Suppressor macrophage treated with lipopolysaccharide for 4 hours (primary cell): ENCODE measurements at places on chromosomes 4 and X.

GRCh38 chr4:2570551-2571222 lies 34.2 kb downstream of the FAM193A start:
- peak; percentile 69 for DNase-seq

DNA sequence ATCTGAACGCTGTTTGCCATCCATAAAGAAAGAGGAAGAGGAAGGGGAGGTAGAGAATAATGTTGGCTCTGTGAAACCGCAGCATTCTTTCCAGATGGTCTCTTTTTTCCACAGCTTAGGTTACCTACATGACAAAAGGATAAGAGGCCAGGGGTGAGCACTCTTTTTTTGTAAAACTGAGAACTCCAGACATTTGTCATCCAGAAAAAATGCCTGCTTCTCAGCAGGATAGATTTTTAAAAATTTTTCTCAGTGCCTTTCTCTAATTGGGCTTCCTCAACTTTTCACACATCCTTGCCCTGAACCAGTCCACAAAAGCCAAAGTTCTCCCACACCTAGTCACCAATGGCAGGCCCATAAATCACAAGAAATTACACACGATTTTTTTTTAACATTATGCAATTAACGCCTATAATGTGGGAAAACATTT lies 158.1 kb upstream of the TENM3 start:
- DNase-seq = no peak

GRCh38 chr4:35163168-35163567 lies 1081.1 kb downstream of the ARAP2 start:
- no peak for DNase-seq

DNA sequence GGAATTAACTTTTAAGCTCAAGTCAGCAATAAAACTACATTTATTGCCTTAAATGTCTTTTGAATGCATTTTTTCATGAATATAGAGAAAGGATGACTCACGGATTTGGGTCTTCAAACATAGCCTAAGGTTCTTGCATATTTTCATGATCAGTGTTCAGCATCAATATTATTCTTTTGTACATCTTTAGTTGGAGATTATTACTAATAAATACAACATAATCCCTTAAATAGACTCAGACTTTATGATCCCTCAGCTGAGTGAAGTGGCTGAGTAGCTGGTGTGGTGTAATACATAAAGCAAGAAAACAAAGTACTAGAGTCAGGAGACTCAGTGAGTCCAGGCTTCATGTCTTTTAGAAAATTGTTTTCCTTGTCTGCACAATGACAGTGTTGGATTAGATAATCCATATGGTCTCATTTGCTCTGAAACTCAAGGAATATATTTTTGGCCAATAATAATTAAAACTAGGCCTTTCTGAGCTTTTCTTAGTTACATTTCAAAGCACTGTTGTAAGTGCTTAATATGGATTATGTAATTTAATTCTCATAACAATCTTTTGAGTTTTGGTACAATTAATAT lies 78.3 kb upstream of the UNC5C start:
- no peak for DNase-seq

DNA sequence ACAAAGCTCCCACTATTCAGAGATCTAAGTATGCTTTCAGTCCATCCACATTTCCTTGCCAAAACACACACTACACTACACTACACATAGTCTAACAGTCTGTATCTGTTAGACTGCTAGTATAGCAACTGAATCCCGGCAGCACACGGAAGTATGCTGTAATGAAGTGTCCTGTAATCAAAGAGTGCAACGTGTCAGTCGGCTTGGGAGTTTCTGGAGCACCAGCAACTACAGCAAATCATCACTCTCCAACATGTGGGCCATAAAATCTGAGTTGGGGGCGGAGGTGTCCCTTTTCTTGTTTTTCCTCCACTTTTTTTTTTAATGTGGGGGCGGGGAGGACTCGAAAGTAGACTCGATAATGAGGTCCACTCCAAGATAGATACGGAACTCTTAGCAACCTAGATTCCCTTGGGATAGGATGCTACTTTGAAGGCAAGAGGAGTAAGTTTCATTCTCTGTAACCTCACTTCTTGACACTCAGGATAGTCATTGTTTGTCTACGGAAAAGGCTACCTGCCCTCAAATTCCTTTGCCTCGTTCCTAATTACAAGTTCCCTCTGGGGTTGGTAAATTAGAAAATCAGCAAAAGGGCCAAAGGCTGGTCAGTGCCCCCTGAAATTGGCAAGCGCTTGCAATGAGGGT lies 722 bp downstream of the SLC10A7 start:
- DNase-seq = peak; percentile 63

DNA sequence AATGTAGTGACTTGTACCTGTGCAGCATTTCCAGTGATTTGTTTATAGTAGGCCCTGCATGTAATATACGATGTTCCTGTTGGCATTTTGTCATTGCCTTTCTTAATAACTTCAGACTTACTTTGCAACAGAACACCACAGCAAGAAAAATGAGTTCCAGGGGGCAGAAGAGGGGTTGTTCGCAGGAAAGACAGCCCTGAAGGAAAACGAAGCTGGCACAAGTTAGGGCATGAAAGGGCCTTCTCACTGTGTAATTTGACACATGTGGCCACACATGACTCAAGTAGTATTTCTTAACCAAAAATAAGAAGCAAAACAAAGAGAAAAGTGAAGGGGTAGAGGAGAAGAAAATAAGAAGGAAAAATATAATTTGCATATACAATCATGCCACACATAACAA lies 265.8 kb upstream of the SMIM31 start:
- no peak for DNase-seq

DNA sequence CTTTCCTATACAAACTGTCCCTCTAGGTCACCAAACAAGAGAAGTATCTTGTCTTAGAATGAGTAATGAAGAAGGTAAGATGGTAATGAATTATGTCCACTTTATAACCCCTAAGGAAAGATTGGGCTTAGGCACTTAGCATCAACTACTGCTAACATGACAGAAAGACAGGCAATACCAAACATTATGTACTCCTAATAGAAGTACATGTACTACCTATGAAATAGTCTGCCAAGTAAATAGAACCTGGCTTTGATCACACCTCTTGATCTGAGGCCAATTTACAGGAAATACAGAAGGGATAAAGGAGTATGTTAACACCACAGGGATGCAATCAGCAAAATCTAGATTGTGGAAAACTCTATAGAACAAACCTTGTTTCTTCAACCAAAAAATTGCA lies 14.1 kb upstream of the PCYT1B start:
- no peak for DNase-seq

- DNase-seq = no peak
Observed at GRCh38 chr4:99649208-99649607, 8.4 kb downstream of the C4orf54 start.

DNA sequence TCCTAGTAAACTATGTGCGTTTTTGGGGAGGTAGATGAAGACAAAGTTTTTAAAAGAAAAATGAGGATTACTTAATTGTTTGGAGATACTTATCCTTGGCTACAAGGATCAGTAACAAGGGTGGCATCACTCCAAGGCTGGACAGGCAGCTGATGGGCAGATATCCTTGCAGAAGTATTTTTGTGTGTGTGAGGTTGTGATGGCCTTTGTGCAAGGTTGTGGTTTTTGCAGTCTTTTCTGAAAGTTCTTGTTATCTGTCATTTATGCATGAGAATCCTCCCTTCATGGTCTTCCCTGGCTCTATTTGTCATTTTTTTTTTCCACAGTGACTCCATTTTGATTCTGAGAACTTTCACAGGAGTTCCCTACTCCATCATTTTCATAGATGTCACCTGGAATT lies 96.0 kb upstream of the C1GALT1C1 start:
- DNase-seq = no peak

DNA sequence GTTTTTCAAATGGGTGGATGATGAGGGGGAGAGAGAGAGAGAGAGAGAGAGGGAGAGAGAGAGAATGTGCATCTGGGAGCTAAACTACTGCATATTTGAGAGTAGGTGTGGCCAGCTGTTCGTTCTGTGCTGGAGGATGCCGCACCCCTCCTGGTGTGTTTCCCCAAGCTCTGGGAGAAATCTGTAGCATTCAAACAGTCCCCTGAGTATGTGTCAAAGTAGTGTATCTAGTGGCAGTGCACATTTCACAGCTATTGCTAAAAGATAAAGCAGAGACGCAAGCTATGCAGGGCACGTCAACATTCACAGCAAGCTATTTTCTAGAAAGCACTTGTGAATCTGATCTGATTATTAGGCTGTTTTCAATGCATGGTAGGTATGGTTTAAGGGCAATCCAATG lies 83.5 kb upstream of the LIMCH1 start:
- DNase-seq = no peak

DNA sequence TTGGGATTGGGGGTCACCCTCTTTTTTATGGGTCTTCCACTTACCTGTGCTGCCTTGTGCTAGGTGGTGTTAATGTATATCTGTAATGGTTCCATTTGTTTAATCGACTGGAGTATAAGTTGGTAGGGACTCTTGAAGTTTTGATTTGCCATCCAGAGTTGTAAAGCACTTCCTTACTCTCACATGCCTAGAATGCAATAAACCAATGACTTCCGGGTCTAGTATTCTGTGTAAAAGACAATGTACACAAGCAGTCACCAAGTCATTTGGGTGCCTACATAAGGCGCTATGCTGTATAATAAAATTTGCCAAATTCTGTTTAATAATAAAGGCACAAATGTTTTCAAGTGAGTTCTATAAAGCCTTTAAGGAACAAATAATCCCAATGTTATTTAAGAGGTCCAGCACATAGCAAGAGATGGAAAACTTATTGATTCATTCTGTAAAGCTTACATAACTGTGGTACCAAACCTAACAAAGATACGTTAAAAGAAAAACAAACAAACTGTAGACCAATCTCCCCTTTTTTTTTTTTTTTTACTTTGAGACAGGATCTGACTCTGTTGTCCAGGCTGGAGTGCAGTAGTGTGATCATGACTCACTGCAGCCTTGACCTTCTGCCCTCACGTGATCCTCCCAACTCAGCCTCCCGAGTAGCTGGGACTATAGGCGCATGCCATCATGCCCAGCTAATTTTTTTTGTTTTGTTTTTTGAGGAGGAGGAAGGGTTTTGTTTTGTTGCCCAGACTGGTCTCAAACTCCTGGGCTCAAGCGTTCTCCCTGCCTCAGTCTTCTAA lies 41.5 kb upstream of the HPRT1 start:
- DNase-seq = no peak

GRCh38 chr4:18057821-18058533 lies 36.4 kb upstream of the LCORL start:
- no peak for DNase-seq

DNA sequence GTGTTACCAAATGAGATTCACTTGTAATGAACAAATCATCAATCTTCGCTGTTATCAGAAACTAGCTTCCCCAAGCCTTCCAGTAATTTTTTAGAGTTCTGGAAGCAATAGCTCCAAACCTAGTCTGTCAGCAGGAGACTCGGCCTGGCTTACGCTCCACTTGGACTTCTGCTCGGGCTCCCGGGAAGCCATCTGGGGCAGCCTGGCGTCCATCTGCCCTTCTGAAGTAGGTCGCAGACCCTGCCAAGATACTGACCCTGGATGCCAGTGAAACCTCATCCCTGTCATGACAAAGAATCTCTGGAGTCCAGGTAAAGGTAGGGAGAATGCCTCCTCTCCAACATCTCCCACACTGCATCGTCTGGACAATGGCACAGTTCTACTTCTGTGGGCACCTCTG lies 493.8 kb upstream of the ZFP42 start:
- DNase-seq = no peak

- DNase-seq = no peak
Observed at GRCh38 chrX:18995221-18995620, 11.3 kb upstream of the PHKA2 start.

DNA sequence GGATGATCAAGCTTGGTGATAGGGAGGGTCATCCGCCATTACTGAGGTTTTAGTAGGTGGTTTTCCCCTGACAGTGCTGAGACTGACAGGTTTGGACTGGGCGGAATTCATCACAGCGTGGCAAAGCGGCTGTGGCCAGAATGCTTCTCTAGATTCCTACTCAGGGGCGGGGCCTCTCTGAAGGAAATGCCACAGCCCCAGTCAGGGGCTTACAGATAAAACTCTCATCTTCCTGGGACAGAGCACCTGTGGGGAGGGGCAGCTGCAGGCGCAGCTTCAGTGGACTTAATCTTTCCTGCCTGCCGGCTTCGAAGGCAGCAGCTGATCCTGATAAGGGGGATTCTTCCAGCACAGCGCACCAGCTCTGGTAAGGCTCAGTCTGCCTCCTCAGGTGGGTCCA lies 316.7 kb downstream of the RPA4 start:
- DNase-seq = no peak

GRCh38 chr4:169933531-169933930 lies 92.7 kb downstream of the MFAP3L start:
- DNase-seq = no peak
